ENCODE measurements at places on chromosomes 6 and 20.
A peak's percentile ranks its signal among the peaks of the same experiment; 100 is the strongest.

GRCh38 chr20:23105193-23105592, 19.1 kb upstream of the CD93 start:
- DNase-seq, result no peak

DNA sequence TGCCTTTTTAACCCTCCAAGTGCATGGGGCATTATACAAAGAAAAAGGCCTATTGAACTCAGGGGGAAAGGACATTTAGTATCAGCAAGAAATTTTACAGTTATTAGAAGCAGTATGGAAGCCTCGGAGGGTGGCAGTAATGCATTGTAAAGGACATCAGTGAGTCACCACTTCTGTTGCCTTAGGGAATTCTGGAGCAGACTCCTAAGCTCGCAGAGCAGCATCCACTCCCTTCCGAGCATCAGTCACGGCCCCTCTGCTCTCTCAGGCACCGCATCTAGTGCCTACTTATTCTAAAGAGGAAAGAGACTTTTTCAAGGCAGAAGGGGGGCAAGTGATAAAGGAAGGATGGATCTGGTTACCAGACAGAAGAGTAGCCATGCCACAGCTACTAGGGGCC, 296.5 kb downstream of the RNGTT start:
- no peak for DNase-seq

DNA sequence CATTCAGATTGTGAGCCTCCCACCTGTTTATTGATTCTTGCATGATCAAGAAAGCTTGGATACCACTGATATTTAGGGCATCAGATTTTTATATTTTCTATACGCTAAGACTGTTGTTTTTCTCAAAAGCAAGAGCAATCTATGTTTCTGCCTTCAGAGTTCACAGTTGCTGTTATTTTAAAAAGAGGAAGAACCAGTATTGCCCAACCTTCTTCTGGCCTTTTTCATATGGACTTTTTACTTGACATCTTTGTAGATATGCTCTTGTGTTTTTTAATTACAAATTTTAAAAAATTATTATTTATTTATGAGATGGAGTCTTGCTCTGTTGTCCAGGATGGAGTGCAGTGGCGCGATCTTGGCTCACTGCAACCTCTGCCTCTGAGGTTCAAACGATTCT, 28.9 kb downstream of the SLC17A5 start:
- DNase-seq, result no peak

DNA sequence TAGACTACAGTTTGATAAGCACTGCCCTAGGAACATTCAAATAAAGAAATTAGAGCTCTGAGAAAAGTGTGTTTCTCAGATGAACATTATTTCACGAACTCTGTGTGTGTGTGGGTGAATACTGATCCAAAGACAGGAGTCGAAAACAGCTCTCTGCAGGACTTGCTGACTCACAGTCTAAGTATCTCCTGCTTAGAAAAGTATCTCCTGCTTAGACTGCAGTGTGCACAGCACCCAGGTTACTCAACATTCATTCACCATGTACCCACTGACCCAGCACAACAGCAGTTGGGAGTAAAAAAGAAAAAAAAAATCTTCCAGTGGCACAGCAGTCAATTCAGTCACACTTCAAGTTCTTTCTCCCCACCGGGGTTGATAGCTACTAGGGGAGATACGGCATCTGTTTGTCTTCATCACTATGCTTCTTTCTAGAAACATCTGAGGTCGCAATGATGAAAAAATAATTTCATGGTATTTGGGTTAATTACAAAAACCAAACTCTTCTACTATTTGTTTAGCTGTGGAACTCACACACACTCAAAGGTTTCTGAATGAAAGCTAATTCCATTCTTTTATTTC, 48.0 kb downstream of the GCLC start:
- DNase-seq, result no peak

- DNase-seq, result peak; percentile 77
Measured at GRCh38 chr6:134178161-134179044, 126.0 kb upstream of the SLC2A12 start.

DNA sequence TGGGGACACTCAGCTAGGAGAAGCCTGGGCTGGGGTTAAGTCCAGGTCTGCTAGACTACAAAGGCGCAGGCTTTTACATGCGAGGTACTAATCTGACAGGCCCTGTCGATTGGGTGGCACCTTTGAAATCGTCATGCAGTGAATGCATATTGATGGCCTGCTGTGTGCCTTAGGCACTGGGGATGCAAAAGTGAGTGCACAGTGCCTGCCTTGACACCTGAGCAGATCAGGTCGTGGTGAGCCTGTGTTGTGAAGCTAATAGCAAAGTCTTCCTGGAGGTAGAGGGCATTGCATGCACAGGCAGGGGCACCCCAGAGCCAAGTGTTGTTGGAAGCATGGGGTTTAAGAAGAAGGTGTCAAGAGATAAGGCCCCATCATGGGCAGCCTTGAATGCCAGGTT, 16.9 kb downstream of the LRRC1 start:
- no peak for DNase-seq

- DNase-seq, result no peak
Measured at GRCh38 chr6:11615214-11615602, 77.7 kb downstream of the TMEM170B start.

- peak; percentile 54 for DNase-seq
Measured at GRCh38 chr6:113120582-113121285, 736.4 kb upstream of the MARCKS start.

Data from left renal pelvis (tissue), 4 donors.